ENCODE measurements at places on chromosomes 12 and 14. TPM values are rescaled to one million over a fixed set of nuclear protein-coding genes. Genes with fewer than 3 reads are reported as not detected.
A peak's percentile ranks its signal among the peaks of the same experiment; 100 is the strongest.

The SLCO1B1 gene
- not detected for total RNA-seq

The ESRRB gene
- not detected for total RNA-seq

The RAB15 gene
- 17.2 TPM for total RNA-seq

- no peak overlapping the region for H3K4me3 ChIP-seq
- no peak overlapping the region for H3K27ac ChIP-seq
- H3K36me3 ChIP-seq: no peaks in the 10 kb centered on the region
These were observed 184.2 kb upstream of the DIO3 start for GRCh38 chr14:101377069-101377468.

- peaks cover 30% of the 10 kb centered on the region for H3K4me1 ChIP-seq
- H3K36me3 ChIP-seq: no peaks in the 10 kb centered on the region
- no peak overlapping the region for H3K4me3 ChIP-seq
- no peaks in the 10 kb centered on the region for H3K27me3 ChIP-seq
- no peak for DNase-seq
These were observed 34.6 kb upstream of the MEG3 start for GRCh38 chr14:100791348-100791735.

DNA sequence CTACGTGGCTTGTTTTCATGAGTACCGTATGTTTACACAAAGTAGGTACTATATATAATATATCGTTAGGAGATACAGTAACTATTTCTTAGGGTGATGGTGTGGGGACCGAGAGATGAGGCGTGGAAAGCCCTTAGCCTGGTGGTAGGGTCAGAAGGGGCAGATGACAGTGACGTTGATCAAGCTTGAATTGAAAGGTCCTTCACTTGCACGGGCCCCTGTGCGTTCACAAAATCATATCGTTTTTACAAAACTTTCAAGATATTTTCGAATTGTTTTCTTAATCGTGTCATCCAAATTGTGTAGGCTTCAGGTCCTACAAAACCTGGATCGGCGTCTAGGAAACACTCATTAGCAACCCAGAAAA is 881 bp upstream of the SOS2 start:
- H3K27me3 ChIP-seq: no peaks in the 10 kb centered on the region
- peak overlapping the region; percentile 97 for H3K27ac ChIP-seq
- H3K4me1 ChIP-seq: peaks cover 37% of the 10 kb centered on the region
- H3K4me3 ChIP-seq: peak overlapping the region; percentile 90
- H3K36me3 ChIP-seq: no peaks in the 10 kb centered on the region

DNA sequence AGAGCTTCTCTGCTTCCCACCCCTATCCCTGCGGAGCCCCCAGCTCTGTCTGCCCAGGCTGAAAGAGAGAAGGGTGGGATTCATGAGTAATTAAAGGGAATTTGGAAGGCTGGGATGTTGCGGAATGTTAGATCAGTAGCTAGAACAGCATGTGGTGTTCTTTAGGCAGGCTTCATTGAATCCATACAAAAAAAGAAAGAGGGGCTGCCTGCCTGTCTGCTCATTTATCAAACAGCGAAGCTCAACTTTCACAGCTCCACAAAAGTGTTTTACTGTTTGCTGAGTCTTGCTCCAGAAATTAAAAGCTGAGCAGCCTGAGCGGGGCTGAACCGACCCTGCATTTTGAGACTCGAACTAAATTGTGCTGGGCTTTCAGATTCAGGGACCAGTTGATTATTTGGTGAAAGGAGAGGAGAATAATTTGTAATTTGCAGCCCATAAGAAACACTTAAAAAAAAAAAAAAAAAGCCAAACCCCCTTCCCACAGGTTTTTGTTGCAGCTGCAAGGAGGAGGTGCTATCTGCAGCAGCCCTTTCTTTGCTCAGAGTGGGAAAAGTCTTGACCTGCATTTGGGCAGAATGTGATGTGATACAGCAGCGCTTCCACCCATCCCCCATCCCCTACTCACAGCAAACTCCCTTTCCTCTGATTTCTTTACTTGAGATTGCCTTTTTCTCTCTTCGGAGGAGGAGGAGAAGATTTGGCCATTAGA is 89.7 kb downstream of the RFX4 start:
- H3K36me3 ChIP-seq: no peaks in the 10 kb centered on the region
- peaks cover 5% of the 10 kb centered on the region for H3K27me3 ChIP-seq
- DNase-seq: no peak
- H3K4me3 ChIP-seq: no peak overlapping the region
- no peaks in the 10 kb centered on the region for H3K4me1 ChIP-seq

GRCh38 chr12:110627500-110628195 is 13.7 kb downstream of the TCTN1 start:
- no peak for DNase-seq
- no peak overlapping the region for H3K4me3 ChIP-seq
- H3K36me3 ChIP-seq: no peaks in the 10 kb centered on the region
- no peaks in the 10 kb centered on the region for H3K27me3 ChIP-seq
- H3K4me1 ChIP-seq: peaks cover 4% of the 10 kb centered on the region

- no peaks in the 10 kb centered on the region for H3K36me3 ChIP-seq
- no peak overlapping the region for H3K27ac ChIP-seq
- no peak for DNase-seq
These were observed 25.3 kb downstream of the MUCL1 start for GRCh38 chr12:54879579-54879978.

DNA sequence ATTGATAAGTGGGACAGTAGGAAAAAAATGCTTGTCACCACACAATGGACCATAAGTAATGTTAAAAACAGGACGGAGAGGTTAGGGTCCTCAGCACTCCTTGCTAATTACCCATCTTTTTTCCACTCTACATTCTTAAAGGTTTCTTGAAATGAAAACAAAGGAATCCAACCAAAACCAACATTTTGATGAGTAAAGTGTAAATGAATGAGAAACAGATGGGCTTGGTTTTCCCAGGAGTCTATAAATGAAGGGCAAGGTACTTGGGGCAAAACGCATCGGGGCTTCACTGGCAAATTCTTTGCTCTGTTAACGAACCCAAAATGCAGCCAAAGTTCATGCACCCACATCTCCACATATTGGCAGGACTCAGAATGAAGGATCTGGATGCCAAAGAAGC is 129.2 kb upstream of the BMP4 start:
- no peaks in the 10 kb centered on the region for H3K36me3 ChIP-seq
- peak overlapping the region; percentile 22 for H3K27ac ChIP-seq
- H3K27me3 ChIP-seq: no peaks in the 10 kb centered on the region
- H3K4me3 ChIP-seq: no peak overlapping the region

- no peak overlapping the region for H3K4me3 ChIP-seq
- no peaks in the 10 kb centered on the region for H3K4me1 ChIP-seq
- peaks cover 6% of the 10 kb centered on the region for H3K36me3 ChIP-seq
- H3K27me3 ChIP-seq: no peaks in the 10 kb centered on the region
These were observed 44.3 kb upstream of the STRN3 start for GRCh38 chr14:31070431-31070830.
